ENCODE measurements at places on chromosomes 2 and 18. TPM values are rescaled to one million over a fixed set of nuclear protein-coding genes. Genes with fewer than 3 reads are reported as not detected.

- DNase-seq = no peak
Measured at GRCh38 chr2:111671426-111672150, 212.4 kb downstream of the ANAPC1 start.

GRCh38 chr2:60116161-60116875 lies 437.1 kb downstream of the BCL11A start:
- no peak for DNase-seq

Gene DCDC2C
- total RNA-seq = not detected

- DNase-seq = no peak
Measured at GRCh38 chr2:50097148-50097547, 934.8 kb downstream of the NRXN1 start.

GRCh38 chr2:70651727-70652126 lies 98.1 kb upstream of the TGFA start:
- DNase-seq = no peak

GRCh38 chr2:156907806-156908205 lies 349.7 kb upstream of the GALNT5 start:
- no peak for DNase-seq

GRCh38 chr2:44187251-44187650 lies 18.6 kb downstream of the PPM1B start:
- DNase-seq = no peak

GRCh38 chr2:209624192-209624938 lies 147.3 kb upstream of the UNC80 start:
- no peak for DNase-seq

- DNase-seq = no peak
Measured at GRCh38 chr2:43368483-43369385, 142.3 kb upstream of the ZFP36L2 start.
